Mesothelial cell of epicardium (in vitro differentiated cells): ENCODE measurements at places on chromosomes 4 and X.

DNA sequence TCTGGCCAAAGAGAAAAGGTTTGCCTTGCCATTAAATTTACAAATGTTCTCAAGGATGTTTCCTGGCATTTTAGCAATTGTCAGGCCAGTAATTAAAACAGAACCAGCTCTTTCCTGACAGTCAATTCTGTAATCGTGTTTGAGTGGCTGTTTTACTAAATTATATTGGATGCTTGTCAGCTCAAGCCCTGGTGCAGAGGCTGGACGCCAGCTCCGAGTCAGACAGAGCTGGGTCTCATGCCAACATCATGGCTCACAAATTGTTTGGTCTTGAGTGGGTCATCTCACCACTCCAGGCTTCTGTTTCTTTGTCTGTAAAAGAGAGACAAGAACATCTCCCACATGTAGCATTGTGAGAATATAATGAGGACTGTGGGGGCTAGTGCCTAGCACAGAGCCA is 190.3 kb upstream of the PSAPL1 start:
- no peak for DNase-seq

GRCh38 chrX:11434607-11435006 is 141.4 kb downstream of the AMELX start:
- DNase-seq: no peak

- DNase-seq: no peak
Measured at GRCh38 chrX:77564823-77565222, 117.6 kb downstream of the FGF16 start.

- DNase-seq: no peak
Measured at GRCh38 chr4:162401021-162401420, 237.2 kb upstream of the FSTL5 start.

- no peak for DNase-seq
Measured at GRCh38 chr4:40283413-40283812, 51.7 kb upstream of the CHRNA9 start.

GRCh38 chr4:110005461-110006056 is 92.9 kb downstream of the EGF start:
- no peak for DNase-seq

- no peak for DNase-seq
Measured at GRCh38 chrX:39631276-39632229, 466.2 kb downstream of the BCOR start.

- DNase-seq: no peak
Measured at GRCh38 chrX:139882299-139882698, 50.6 kb downstream of the ATP11C start.

GRCh38 chrX:132776486-132777210 is 181.8 kb downstream of the HS6ST2 start:
- DNase-seq: no peak

GRCh38 chrX:97200454-97200853 is 316.7 kb downstream of the RPA4 start:
- no peak for DNase-seq

DNA sequence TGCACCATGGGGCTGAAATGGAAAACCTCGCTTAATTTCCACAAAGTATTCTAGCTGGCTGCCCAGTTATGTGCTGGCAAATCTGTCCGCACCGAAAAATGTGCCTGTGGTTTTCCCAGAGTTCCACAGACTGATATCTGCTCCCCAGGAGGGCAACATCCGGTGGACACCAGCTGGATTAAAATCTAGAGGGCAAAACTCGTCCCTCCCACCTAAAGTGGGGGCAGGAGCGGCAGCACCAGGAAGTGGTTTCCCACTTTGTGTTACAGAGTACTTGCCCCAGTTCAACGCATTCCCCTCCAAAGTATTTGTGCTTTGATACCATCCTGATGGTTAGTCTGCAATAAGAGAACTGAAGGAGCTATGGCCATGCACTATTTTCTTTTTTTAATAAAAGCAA is 187.6 kb downstream of the TSPAN5 start:
- DNase-seq: no peak

GRCh38 chr4:144174401-144175067 is 34.0 kb upstream of the GYPA start:
- no peak for DNase-seq

- no peak for DNase-seq
Measured at GRCh38 chrX:85140964-85141363, 102.6 kb downstream of the SATL1 start.

- no peak for DNase-seq
Measured at GRCh38 chr4:129974730-129975129, 878.8 kb downstream of the C4orf33 start.

GRCh38 chr4:72208421-72209075 is 176.7 kb downstream of the NPFFR2 start:
- no peak for DNase-seq

- DNase-seq: no peak
Measured at GRCh38 chrX:133273180-133273579, 55.0 kb upstream of the TFDP3 start.

GRCh38 chrX:119201570-119201969 is 34.5 kb upstream of the PGRMC1 start:
- DNase-seq: no peak

DNA sequence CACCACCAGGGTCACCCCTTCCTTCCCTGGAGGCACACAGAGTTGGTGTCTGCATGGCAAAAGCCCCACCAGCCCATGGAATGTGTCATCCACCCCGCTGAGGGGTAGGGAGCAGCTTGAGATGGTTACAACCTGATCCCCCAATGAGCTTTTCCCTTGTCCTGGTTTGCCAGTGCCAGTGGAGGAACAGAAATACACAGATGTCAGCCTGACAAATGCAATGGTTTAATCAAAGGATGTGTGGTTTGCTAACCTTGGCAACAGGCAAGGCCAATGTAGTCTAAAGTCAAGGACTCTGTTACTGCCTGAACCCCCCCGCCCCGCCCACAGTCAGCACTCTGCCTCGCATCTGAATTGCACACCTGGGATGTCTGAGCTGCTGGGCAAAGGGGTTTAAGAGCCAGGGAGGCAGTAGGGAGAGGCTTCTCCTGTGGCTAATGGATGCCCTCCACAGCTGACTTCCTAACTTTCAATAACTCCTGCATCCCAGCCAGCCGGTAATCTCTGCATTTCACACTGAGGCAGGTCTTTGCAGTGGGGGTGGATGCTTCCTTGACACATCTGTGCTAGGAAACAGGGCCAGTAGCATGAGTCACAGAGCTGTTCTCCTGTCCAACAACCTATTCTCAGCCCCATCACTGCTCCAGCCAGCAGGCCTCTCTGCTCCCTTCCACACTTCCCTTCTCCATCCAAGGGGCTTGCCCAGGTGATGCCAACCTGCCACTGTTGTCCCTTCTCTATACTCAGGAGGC is 137.5 kb downstream of the AMMECR1 start:
- no peak for DNase-seq

DNA sequence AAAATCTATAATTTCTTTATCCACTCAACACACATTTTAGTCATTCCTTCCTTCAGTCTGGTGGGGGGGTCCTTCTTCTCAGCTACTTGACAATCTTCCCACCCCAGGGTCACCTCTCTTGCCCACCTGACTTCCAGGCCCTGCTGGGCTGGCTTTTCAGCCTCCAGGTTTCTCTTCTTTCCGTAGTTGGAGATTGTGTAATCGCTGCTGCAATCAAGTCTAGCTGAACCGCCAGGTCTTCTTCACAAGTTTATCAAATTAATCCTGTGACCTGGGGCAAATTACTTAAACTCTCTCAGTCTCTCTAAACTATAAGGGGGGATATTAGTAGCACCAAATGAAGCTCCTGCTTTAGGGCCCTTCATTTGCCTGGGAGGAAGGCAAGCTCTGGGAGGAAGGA is 102.9 kb upstream of the TNIP3 start:
- no peak for DNase-seq

DNA sequence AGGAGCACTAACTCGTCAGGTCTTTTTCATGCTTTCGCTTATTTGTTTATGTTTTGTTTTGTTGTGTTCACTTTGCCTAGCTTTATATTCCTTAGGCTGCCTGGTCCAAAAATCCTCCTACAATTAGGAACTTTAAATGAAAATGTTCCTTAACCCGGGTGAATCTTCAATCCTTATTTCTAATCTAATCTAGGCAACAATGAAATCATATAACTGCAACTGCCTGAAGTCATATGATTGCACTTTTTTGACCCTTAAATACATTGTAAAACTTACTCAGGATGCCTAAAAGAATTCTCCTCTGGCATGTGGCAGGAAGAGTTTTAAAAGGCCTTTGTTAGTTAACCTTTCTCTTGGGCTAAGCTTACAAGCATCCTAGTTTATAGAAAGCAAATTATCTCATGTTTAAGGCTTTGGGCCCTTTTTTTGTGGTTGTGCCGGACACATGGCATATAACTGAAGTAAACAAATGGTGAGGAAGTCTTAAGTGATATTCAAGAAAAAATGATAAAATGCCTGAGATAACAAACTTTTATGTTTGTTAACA is 279.4 kb downstream of the FAT4 start:
- no peak for DNase-seq

DNA sequence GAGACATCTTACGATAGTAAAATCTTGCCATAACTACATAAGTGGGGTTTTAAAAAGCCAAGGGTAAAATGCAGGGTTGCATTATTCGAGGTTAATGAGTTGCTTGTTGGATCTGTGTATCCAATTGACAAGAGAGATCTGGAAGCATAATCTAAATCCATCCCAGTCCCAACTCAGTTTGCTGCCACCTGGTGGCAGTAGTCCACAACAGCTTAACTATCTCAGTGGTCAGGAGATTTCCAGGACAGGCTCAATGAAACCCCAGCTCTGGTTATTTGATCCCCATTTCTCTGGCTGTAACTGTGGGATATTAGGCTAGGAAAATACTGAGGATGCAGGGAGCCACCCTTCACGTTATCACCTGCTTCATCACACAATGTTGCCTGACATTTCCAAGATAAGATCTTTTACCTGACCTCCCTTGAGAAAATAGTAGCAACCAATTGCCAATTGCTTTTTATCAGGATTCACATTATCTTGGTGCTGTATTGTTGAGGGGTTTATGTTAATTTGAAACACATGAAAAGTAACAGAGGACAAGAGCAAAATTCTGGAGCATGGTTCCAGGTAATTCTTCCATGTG is 88.2 kb upstream of the TNIP3 start:
- DNase-seq: peak; percentile 42

DNA sequence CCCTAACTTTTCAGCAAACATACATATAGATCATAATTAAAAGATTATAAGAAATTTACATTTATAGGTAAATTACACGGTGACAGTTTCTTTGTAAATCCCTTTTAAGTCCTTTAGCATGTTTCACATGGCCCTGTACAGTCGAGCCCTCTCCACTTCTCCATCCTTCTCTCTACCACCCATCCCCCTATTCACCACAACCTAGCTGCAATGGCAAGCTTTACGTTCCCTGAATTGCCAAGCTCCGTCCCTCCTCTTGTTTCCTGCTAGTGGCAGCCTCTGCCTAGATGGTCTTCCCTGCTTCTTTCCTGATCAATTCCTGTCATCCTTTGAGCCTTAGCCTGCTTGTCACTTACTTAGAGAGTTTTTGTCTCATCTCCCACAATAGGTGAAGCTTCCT is 116.2 kb downstream of the TMA16 start:
- DNase-seq: no peak

GRCh38 chrX:131812847-131813825 is 210.0 kb upstream of the STK26 start:
- no peak for DNase-seq

- DNase-seq: no peak
Measured at GRCh38 chr4:1445716-1446445, 39.6 kb upstream of the NKX1-1 start.

DNA sequence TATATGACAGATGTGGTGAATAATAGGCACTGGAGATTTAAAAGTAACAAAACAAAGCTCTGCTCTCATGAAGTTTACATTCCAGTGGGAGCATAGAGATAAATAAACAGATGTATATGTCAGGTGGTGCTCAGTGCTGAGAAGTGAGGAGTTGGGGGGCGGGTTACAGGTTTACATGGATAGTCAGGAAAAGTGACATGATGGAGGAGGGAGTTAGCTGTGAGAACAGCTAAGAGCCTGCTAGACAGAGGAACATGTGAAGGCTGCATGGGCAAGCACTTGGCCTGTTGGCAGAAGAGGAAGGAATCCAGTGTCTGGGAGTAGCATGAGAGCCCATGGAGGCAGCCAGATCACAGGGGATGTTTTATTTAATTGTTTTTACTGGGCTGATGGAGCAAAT is 10.2 kb upstream of the TMEM156 start:
- no peak for DNase-seq

DNA sequence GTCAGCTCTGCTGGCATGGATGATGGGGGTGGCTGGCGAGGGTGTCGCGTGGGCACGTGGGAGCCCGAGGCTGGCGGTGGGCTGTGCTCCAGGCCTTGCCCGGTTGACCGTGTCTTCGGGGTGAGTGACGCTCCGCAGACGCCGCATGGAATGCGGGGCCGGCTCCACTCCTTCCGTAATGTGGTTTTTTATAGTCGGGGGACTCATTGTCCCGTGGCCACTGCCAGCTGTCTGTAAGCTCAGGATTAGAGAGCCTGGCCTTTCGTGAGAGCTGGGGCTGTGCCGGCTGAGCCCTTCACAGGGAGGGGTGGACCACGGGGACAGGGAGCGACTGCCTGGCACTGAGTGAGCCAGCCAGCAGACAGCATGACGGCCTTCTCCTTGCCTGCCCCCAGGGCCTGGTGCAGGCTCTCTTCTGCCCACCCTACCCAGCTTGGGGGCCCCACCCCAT is 20.4 kb downstream of the DOK7 start:
- DNase-seq: no peak

DNA sequence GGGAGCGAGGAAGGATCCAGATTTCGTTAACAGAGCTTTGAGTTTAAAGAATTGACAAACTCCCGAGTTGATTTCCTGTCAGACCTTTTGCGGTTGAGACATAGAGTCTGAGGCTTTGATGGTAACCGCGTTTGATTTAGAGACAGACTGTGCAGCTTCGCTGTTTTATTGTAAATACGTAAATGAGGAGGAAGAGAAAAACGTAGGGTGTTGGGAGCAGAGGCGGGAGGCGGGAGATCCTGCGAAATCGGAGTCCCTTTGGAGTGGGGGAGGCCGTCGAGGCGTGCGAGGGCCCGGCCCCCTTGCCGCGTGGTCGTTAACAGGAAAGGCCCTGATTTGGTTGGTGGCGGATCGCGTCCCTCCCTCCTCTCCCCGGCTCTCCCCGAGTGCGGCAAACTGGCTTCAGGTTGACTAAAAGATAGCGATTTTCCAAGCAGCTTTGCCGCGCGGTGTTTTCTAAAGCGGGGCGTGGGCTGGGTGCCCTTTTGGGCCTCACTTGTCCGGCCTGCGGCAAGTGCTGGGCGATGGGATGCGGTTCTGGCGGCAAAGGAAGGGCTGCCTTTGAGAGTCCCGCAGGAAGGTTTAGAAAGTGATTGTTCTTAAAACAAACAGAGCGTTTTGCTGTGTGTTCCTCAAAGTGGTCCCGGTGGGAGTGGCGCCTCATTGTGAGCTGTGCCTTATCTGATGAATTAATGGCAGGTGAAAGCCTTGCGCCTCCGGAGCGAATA is 857 bp downstream of the SCML1 start:
- DNase-seq: peak; percentile 41

DNA sequence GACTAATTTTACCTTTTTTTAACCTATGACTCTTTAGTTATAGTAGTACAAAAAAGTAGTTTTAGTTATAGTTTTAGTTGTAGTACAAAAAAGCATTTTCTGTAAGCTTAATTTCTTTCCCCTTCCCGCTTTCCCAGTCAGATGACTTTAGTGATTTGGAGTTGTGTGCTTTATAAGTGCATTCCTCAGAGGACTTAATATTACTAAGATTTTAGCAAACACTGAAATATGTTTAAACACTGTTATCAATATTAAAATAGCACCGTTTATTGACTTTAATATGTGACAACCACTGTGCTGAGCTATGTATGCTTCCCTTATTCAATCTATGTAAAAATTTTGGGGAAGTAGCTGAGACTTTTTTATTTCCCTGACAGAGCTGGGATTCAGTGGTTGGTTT is 22.8 kb downstream of the GUF1 start:
- no peak for DNase-seq
